ENCODE measurements at places on chromosomes 7 and 10.

DNA sequence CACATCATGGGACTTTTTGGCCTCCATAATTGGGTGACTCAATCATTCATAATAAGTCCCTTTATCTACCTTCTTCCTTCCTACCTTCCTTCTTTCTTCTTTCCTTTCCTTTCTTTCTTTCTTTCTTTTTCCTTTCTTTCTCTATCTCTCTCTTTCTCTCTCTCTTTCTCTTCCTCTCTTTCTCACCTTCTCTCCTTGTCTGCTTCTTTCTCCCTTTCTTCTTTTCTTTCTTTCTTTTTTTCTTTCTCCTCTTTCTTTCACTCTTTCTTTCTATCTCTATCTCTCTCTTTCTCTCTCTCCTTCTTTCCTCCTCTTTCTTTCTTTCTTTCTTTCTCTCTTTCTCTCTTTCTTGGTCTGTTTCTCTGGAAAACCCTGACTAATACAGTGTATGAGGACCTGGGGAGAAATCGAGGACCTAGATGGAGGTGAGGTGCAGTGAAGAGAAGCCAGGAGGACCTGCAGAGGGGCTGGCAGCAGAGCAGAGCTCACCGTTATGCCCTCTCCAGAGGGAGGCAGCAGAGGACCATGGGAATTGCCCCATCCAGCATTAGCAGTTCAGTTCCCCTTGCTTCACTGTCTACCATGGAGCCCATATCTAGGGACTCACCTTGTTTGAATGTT is 52.7 kb upstream of the BTRC start:
- DNase-seq: peak; percentile 62

- no peak for DNase-seq
Observed at GRCh38 chr10:27687326-27687725, 58.3 kb downstream of the MKX start.

DNA sequence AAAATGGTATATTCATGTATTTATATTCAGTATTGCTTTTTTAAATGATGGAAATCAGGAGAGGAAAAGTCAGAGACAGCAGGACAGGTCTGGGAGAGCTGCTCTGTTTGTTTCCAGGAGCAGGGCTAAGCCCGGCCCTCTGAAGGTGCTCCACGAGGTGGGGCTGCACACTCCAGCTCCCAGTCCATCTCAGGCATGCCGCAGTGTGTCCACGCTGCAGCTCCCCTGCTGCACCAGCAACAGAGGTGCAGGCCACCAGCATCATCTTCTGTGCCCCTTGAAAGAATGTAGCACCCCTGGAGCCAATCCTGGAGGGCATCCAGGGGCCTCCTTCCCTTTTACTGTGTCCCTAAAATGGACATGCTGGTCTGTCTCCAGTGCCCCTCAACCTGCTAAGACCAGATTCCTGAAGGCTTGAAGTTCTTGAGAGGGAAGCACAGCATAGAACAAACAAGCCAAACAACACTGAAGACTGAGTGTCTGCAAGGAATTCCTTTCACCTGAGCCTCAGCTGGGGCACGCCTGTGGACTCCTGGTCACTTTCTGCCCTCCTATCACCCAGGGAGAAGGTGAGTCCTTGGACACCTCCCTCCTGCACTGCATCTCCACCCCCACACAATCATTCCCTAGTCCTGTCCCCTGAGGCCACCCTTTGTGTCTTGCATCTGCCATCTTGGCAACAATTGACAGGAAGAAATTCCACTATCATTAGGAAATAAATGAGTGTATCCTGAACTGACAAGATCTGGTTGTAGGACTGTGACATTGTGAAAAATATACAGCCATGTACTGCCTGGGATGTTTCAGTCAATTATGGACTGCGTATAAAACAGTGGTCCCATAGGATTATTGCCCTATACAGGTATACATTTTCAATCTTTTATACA is 100.5 kb downstream of the CXCL12 start:
- DNase-seq: no peak

DNA sequence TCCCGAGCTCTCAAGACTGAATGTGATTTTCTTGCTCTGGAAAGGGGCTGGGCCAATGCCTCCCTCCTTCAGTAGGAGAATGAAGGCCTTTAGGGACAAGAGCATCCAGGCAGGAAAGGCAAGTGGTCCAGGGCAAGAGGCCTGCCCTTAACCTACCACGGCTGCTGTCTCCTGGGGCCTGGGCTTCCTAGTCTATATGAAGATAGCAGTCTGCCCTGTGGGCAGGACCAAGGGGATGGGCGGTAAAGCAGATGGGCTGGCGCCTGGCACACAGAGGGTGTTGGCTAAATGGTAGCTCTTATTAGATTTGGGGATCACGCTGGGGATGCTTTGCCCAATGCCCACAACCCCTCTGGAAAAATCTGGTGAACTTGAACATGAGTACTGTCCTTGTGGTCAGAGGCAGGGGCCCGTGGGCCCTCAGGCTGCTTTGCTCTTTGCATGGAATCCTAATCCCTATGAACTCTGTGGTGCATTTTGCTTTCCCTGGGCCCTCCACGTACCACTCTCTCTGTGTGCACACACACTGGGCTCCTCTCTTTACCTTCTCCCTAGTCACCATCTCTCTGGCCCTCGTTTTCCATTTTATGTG is 20.3 kb downstream of the CHAT start:
- no peak for DNase-seq

DNA sequence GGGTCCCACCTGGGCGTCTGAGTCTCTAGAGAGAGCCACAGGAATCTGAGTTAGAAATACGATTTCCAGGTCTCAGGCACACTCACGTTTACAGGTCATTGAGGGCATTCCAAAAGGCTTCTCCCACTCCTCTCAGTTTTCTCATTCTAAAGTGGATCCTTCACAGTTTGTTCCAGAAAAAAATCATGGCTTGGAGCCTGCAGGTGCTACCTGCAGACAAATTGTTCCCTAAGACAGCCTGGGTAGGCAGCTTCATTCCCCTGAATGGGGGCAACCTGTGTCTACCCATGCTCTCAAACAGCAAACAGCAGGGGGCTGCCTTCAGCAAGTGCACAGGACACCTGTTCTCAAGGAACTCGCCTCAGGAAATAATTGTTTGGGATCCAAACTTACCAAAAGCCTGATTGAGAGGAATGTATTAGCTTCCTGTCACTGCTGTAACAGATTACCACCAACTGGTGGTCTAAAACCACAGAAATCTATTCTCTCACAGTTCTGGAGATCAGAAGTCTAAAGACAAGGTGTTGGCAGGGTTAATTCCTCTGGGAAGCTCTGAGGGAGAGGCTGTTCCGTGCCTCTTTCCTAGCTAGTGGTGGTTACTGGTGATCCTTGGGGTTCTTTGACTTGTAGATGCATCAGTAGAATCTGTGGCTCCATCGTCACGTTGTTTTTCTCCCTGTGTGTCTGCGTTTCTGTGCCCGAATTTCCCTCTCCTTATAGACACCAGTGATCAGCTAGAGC is 117.2 kb downstream of the RAB11FIP2 start:
- DNase-seq: no peak

GRCh38 chr7:66123175-66123528 is 8.5 kb downstream of the CRCP start:
- no peak for DNase-seq

DNA sequence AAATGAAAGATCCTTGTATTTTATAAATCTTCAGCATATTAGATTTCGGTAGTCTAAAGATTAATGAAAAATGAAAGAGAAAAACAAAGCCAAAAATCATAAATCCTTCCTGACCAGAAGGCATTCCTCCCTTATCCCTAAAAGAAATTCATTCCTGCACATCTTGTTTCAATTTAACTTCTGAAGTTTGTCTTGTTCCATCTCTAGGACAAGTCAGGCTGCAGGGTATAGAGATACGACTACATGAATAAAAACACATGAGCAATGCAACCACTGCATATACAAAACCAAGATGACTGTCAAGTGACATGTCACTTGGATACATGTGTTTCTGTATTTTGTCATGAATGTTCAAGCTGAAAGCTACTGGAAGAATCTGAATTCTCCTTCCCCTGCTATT is 214.9 kb downstream of the JAZF1 start:
- DNase-seq: no peak

DNA sequence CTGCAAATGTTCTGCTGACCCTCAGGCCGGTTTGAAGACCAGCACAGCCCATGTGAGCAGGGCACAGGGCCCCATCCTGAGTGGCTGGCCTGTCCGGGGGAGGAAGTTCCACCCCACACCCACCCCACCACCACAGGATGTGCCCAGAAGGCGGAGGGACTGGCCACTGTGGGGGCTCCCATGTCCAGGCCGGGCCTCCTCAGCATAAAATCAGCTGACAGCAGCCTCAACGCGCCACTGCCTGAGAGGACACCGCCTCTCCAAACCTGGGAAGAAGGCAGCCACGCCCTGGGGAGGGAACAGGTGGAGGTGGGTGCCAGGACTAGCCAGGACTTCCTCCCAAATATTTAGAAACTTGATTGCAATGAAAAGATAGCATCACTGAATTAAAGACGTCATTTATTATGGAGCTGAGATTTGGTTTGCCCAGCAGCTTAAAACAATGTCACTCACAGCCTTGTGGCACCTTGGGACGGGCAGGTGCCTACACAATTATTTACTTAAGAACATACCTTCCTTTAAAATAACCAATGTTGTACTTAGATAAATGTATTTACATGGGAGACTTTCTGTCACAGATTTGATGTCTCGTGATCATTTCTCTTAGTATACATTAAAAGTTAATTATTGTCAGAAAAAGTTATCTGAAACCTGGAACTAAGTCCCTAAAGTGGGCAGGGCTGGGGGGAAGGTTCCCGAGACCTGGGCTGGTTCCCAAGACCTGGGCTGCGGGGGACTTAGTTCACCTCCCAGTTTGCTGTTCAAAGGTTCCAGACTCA is 27.3 kb upstream of the FAM20C start:
- DNase-seq: no peak

DNA sequence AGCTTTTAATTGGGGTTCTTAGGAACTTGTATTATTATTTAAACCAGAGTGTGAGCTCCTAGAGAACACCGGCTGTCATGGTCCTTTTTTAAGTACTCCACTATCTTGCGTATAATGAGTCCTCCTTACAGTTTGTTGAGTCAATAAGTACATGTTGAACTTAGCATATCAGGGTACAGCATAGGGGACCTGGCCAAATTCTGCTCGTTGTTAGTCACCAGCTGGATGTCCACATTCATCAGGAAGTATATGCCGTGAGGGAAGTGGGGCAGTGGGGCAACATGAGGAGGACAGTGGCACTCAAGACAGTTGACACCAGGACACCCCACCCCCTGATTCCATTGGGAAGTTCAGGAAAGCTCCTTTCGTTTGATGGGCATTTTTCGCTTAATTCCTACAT is 16.6 kb downstream of the RPP30 start:
- no peak for DNase-seq

- DNase-seq: no peak
Observed at GRCh38 chr10:122462533-122463465, 1.4 kb downstream of the HTRA1 start.

GRCh38 chr10:74855027-74855426 is 28.6 kb downstream of the KAT6B start:
- DNase-seq: no peak

DNA sequence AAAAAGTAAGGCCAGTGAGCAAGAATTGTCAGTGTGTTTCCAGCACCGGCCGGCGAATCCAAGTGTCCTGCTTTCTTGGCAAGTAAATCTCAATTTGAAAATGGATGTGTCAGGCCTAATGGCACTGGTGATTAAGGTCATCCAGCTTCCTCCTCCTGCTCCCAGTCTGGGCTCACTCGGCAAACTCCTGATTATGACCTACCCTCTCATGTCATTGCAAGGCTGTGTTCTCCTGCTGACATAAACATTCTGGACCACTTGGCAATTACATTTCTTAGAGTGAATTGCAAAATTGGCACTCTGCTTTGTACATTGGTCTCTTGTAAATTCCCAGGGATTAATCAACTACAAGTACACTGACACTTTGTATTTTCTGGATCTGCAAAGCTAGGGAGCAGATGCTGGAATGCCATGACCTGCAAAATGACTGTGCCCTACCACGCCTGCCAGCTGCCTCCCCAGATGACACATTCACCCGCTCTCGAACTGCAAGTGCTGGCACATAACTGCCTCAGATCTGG is 473.8 kb downstream of the KIF20B start:
- no peak for DNase-seq

DNA sequence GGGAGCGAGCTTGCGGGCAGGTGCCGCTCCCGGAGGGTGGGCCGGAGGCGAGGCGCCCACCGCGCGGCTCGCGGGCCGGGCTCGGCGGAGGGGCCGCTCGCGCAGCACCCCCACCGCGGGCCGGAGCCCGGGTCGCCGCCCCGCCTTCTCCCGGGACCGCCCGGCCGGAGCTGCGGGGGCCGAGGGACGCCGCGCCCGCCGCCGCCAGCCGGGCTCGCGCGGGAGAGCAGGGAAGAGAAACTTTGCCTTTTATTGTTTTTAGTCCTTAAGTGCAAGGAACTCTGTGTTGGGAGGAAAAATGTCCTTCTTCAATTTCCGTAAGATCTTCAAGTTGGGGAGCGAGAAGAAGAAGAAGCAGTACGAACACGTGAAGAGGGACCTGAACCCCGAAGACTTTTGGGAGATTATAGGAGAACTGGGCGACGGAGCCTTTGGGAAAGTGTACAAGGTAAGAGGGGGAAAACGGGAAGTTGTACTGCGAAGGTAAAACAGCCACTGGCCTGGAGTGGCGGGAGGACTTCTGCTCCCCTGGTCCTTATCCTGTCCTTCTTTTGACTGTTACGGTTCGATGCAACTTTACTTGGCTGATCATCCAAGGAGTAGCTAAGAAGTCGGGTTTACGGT is 620 bp downstream of the SLK start:
- peak; percentile 29 for DNase-seq

DNA sequence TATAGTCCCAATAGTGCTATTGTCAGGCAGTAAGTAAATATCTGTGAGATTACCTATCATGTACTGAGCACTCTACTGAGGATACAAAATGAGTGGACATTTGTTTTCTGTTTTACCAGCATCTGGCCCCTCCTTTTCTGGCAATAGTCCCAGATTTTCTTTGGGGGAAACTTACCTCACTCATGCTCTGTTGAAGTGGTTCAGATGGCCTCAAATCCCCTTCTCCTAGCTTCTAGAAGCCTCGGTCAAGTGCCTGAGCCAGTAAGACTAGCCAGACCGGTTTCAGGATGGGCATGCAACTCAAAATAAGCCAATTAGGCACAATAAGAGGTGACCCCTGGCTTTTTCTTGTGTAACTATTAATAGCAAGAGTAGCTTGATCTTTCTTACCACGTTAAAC is 19.7 kb downstream of the TRDMT1 start:
- DNase-seq: no peak

GRCh38 chr10:110358869-110359629 is 54.3 kb upstream of the SMNDC1 start:
- no peak for DNase-seq

- DNase-seq: no peak
Observed at GRCh38 chr7:70360557-70360956, 762.3 kb downstream of the AUTS2 start.

GRCh38 chr7:11290863-11291262 is 317.2 kb downstream of the PHF14 start:
- DNase-seq: no peak

- DNase-seq: no peak
Observed at GRCh38 chr7:149427893-149428292, 33.0 kb downstream of the ZNF777 start.

DNA sequence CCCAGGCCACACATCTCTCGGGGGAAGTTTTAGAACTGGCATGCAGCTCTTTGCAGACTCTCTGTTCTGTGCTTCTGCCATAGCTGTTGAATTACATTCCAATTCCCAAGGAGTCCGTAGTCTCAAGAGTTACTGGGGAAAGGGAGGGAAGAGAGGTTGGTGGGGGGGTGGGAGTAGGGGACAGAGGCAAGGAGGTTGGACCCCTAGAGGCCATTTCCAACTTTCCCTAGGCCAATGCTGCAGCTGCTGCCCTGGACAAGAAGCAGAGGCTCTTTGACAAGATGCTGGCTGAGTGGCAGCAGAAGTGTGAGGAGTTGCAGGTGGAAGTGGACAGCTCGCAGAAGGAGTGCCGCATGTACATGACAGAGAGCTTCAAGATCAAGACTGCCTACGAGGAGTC is 23.8 kb downstream of the MYH16 start:
- no peak for DNase-seq

Data from AML-193 (cell line).